Activated naive CD8-positive, alpha-beta T cell treated with anti-CD3 and anti-CD28 coated beads for 36 hours (primary cell): ENCODE measurements at places on chromosomes 12 and 14. TPM values are rescaled to one million over a fixed set of nuclear protein-coding genes. Genes with fewer than 3 reads are reported as not detected.

The AMN gene
- 0.72 TPM for total RNA-seq

The KLRG1 gene
- 2.2 TPM for total RNA-seq

The RNU4-1 gene
- 829 TPM for total RNA-seq

DNA sequence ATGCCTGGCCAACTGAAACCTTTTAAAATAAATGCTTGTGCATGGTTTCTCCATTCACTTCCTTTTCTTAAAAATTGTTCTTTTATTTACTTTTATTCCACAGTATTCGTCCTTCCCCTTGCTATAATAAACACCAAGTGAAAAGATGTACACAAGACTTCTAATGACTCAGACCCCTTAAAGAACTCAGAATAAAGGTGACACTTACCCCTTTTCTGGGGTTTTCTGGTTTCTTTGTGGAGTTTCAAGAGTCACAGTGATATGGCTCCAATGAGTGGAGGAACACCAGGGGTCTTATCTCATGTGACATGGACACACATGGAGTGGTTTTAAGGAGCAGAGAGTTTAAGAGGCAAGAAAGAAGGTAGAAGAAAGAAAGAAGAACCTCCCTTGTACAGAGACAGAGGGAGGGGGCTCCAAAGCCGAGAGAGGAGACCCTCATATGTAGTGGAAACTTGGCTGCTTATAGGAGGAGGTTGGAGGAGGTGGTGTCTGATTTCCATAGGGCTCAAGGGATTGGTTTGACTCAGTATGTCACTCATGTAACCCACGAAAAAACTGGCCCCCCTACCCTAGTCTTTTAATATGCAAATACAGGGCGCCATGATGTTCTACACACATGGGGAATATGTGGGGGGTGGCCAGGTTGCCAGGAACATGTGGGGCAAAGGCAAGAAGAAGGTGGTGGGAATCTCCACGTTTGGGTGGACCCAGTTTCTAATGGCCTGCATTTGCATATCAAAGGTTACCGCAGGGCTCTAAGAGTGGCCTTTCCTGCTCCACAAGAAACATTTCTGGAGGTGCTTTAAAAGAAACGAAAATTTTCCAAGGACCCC, 22.1 kb upstream of the CD69 start:
- H3K27ac ChIP-seq = peak overlapping the region; percentile 2
- no peak for DNase-seq
- H3K4me1 ChIP-seq = peaks cover 44% of the 10 kb centered on the region
- no peaks in the 10 kb centered on the region for H3K27me3 ChIP-seq
- no peak overlapping the region for H3K4me3 ChIP-seq
- peaks cover 3% of the 10 kb centered on the region for H3K36me3 ChIP-seq
